NCI-H1105 treated with DMSO at 0.1 percent for 48 hours (cell line): ENCODE measurements at places on chromosomes 1 and 21.

GRCh38 chr1:228361314-228362140 is 45.1 kb downstream of the TRIM11 start:
- DNase-seq = no peak

DNA sequence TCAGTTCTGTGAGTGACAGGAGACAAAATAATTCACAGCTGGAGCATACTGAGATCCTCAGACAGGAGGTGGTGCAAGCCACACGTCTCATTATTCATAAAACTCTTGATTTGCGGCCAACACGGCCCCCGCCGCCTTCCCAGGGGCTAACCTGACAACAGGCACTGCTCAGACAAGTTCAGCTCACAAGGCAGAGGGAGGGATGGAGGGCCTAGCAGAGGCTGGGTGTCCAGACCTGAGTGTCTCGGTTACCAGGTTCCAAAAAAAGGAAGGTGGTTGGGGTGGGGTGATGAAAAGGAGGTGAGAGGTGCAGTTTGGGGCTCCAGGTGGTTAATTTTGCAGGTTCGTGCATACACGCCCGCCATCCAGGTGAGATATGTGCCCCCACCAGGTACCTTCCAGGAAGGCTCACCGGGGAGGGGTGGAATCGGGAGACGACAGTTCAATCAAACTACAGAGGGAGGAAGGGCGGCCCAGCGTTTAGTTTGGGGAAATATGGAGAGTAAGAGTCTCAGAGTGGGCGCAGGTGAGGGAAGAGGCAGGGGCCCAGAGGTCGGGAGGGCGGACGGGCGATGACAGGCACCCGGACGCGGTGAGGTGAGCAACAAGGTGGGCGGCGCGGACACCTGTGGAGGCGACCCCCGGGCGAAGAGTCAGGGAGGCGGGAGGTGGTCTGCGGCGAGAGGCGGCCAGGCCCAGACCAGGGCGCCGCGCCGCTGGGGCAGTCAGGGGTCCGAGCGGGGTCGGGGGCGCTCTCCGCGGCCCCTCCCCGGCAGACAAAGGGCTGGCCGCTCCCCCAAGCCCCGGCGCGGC is 629 bp downstream of the CTNNBIP1 start:
- peak; percentile 49 for DNase-seq

DNA sequence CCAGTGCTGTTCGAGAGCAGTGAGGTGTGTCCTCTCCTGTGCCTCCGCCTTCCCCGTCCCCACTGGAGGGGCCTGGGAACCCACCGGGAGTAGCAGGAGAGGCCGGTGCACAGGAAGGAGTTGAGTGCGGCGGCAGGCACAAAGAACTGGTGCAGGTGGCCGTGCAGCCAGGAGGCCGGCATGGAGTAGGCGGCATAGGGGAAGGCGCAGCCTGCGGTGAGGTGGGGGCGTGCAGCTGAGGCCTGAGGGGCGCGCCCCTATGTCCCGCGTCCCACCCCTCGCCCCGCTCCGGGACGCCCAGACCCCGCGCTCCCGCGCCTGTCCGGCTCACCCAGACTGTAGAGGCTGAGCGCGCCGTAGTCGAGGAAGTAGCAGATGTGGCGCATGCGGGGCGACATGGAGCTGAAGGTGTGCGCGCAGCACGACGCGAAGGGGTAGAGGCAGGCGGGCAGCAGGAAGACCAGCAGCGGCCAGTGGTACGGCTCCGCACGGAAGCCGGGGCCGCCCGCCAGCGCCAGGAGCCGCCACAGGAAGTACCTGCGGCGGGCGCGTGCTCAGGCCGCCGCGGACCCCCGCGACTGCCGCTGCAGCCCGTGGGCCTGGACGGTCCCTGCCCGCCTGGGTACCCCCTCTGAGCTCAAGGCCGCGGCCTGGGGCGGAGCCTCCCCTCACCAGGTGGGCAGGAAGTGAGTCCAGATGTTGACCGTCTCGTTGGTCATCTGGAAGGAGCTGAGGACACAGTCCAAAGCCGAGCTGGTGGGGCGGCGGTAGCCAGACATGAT is 2.2 kb downstream of the PAQR6 start:
- DNase-seq = peak; percentile 34

DNA sequence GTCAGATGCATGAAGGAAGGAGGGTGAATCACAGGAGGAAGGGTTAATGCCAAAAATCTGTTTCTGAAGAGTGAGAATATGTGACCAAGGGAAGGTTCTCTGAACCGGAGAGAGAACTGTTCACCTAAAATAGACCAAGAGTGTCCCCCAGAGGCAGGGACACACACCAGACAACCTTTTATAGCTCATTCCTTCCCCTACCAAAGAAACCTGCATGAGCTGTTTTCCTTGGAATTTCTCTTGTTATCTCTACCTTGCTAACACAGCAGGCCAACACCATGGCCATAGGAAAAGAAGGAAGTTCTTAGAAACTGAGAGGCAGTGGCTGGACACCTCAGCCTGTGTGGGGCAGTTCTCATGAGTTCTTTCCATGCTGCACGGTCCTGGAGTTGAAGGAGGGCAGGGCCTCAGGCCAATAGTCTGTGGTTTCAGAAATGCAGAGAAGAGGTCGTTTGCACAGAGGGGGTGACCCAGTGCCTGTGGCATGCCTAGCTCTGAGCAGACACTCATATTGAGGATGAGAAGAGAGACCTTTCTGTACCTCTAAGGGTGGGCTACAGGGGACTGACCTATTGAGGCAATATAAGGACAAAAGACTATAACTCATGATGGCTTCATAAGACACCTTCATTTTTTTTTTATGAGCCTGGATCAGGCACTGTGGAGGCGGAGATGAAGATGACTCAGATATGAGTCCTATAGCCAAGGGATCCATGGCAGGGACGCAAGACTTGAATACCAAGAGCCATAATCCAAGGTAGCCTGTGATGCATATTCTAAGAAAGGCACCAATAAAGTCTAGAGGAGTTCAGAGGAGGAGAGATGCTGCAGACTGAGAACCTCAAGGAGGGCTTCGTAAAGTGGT is 39.4 kb downstream of the IGFN1 start:
- no peak for DNase-seq

DNA sequence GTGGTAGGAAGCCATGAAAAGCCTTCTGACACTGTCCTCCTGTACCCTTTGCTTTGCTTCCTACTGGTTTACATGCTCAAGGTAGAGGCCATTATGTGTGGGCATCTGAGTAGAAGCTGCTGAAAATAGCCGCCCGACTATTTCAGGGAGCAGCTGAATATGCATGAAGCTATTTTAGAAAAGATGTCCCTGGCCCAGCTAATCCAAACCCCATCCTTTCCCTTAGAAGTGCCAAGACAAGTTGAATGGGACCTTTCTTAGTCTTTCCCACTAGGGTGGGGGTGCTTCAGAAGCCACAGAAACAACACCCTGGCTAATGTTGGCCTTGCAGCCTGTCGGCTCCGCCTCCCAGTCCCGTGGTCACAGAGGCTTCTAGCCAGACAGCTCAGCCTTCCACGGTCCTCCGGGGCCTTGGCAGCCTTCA is 205.1 kb upstream of the EDN2 start:
- DNase-seq = no peak

GRCh38 chr1:196209983-196210382 is 398.3 kb downstream of the KCNT2 start:
- DNase-seq = no peak

GRCh38 chr1:115286431-115287205 is 51.4 kb downstream of the NGF start:
- DNase-seq = no peak

DNA sequence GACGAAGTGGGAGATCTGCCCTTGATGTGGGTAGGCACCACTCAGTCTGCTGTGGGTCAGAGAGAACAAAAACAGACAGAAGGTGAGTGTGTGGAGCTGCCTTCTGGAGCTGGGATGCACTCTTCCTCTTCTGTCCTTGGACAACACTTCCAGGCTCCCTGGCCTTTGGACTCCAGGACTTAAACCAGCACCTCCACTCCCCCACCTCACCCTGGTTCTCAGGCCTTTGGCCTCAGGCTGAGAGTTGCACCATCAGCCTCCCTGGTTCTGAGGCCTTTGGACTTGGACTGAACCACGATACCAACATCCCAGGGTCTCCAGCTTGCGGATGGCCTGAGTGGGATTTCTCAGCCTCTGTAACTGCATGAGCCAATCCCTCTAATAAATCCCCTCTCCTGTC is 68.1 kb upstream of the STUM start:
- no peak for DNase-seq

- DNase-seq = no peak
Observed at GRCh38 chr1:172141341-172141881, 279.1 kb upstream of the C1orf105 start.

- DNase-seq = no peak
Observed at GRCh38 chr1:184379111-184379752, 7.6 kb upstream of the C1orf21 start.

DNA sequence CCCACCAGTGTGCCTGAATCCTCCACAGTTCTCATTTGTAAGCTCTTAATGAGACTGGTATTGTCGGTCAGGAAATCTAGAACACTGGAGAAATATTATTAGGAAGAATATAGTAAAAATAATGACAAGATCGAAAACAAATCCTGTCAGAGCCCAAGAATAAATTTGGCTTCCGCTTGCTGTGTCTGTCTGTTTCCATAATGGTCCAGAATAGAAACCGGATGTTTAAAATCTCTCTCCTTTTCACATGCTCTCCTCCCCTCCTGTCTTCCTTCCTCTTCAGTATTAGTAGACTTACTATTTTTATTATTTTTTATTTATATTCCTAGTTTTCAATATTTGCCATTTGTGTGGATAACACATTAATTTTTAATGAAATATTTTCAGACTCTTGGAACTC is 187.7 kb downstream of the SDCCAG8 start:
- no peak for DNase-seq
